ENCODE measurements at places on chromosomes 7 and 10. TPM values are rescaled to one million over a fixed set of nuclear protein-coding genes. Genes with fewer than 3 reads are reported as not detected.

DNA sequence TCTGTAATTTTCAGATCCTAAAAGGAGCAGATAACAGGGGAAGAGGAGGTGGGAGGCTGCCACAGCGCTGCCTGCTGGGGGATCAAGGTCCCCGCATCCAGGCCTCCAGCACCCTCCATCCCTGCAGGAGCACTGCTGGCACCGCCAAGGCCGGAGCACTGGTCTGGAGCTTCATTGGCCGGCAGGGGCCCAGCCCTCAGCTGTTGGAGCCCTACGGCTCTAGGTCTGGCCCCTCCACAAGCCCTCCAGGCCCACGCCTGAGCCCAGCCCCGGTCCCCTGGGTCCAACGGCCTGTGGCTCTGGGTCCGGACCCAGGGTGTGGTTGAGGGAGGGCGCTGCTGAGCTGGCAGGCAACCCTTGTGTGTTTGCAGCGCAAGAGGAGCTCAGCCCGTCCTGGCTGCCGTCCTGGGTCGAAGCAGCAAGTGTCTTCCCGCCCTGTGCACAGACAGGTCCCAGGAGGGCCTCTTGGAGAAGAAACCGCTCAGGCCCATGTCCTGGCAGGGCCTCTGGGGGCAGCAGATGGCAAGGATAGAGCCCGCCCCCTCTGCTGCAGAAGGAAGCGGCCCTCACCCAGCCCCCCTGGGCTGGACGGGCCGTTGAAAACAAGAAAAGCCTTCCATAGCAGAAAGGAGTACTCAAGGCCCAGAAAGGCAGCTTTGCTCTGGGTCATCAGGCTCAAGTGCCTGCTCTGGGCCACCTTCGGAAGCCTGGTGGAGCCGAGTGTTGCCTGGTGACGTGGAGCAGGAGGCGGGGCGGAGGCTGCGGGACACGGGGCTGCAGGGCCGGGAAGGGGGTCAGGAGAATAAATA, 54.3 kb upstream of the TNRC18 start:
- no peaks in the 10 kb centered on the region for H3K36me3 ChIP-seq
- H3K27ac ChIP-seq: peak overlapping the region; percentile 50
- no peak for DNase-seq
- H3K4me1 ChIP-seq: peaks cover 9% of the 10 kb centered on the region
- H3K4me3 ChIP-seq: peak overlapping the region; percentile 49

DMBT1 gene
- total RNA-seq: not detected

DNA sequence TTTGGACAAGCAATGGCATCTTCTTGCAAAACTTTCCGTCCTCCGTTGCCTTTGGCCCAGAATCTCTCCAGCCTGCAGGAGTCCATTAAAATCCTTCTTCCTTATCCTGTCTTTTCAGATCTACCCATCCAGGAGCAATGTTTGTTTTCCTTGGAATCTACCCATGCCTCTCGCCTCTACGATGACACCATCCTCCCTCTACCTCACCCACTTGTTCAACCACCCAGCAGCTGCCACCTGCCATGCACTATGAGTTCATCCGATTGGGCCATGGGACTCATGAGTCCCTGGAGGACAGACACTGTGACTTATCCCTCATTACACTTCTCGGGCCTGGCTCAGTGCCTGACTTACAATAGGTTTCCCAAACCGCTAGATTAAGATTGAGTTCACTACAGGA, 26.8 kb upstream of the MGMT start:
- H3K27ac ChIP-seq: no peak overlapping the region
- DNase-seq: no peak
- H3K27me3 ChIP-seq: no peaks in the 10 kb centered on the region
- no peaks in the 10 kb centered on the region for H3K4me1 ChIP-seq
- H3K4me3 ChIP-seq: no peak overlapping the region
- H3K36me3 ChIP-seq: no peaks in the 10 kb centered on the region

- H3K27me3 ChIP-seq: no peaks in the 10 kb centered on the region
- no peak for DNase-seq
- H3K36me3 ChIP-seq: no peaks in the 10 kb centered on the region
- no peaks in the 10 kb centered on the region for H3K4me1 ChIP-seq
- no peak overlapping the region for H3K27ac ChIP-seq
- no peak overlapping the region for H3K4me3 ChIP-seq
These were observed 7.8 kb upstream of the COMMD3 start for GRCh38 chr10:22308390-22308789.

- H3K27me3 ChIP-seq: peaks cover 99% of the 10 kb centered on the region
- peaks cover 12% of the 10 kb centered on the region for H3K4me1 ChIP-seq
- no peak overlapping the region for H3K4me3 ChIP-seq
- H3K27ac ChIP-seq: no peak overlapping the region
- DNase-seq: no peak
These were observed 3.6 kb downstream of the VAX1 start for GRCh38 chr10:117134306-117135025.

- DNase-seq: peak; percentile 43
- H3K27ac ChIP-seq: peak overlapping the region; percentile 100
These were observed 3.7 kb downstream of the ITPRIP start for GRCh38 chr10:104334561-104334960.

DNA sequence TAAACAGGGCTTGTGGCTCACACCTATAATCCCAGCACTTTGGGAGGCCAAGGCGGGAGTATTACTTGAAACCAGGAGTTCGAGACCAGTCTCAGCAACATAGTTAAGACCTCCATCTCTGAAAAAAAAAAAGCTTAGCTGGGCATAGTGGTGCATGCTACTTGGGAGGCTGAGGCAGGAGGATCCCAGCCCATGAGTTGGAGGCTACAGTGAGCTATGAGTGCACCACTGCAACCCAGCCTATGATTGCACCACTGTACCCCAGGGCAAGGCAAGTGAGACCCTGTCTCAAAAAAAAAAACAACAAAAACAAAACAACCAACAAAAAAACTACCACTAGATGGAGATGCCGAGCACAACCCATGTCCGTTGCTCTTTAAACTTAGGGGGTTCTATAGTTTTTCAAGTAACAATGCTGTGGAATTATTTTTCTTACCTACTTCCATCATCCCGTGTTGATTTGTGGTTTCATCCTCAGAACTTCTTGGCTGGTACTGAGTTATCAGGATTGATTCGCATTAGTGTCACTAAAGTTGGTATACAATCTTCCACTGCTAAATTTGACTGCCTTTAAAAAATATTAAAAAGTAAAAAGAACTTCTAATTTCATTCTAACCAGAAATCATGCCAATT, 12.2 kb upstream of the REPIN1 start:
- H3K4me1 ChIP-seq: peaks cover 39% of the 10 kb centered on the region
- H3K27me3 ChIP-seq: no peaks in the 10 kb centered on the region
- DNase-seq: no peak
- no peak overlapping the region for H3K27ac ChIP-seq
- no peak overlapping the region for H3K4me3 ChIP-seq
- no peaks in the 10 kb centered on the region for H3K36me3 ChIP-seq
